ENCODE measurements at places on chromosomes 13 and 19.

DNA sequence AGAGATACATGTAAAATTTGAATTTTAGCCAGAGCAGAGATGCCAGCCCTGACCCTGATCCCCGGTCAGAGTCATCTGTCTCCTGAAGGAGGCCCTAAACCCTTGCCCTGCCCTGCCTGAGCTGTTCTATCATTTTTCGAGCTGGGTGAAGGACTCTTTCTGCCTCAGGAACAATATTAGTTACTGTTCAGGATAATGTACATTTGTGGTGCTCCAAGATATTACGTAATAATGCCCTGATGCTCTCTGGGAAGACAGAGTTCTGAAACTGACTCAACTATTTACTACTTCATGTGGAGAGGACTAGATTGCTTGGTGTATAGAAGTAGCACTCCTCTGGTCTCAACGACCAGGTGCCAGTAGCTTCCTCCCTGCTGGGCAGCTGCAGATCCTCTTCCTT is 37.9 kb upstream of the UBL3 start:
- no peak for DNase-seq

- DNase-seq = no peak
These were observed 8.1 kb downstream of the URAD start for GRCh38 chr13:27980280-27980998.

GRCh38 chr19:46131485-46132143 is 7.1 kb upstream of the IGFL3 start:
- DNase-seq = no peak

DNA sequence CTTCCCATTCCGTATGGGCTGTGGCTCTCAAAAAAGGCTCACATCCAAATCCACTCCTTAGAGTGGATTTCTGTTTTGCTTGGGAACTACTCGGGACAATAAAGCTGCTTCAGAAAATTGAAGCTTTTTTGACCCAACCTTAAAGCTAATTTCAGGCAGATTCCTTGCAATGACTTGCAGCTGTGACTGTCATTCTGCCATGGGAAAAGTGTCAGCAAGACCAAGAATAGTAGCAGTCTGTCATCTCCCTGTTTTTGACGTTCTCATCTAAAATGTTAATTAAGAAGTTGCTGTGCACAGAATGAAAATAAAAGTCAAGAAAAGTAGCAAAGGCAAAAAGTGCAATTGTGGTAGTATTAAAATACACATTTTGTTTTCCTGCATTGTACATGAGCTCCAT is 304.7 kb downstream of the COG6 start:
- DNase-seq = no peak

DNA sequence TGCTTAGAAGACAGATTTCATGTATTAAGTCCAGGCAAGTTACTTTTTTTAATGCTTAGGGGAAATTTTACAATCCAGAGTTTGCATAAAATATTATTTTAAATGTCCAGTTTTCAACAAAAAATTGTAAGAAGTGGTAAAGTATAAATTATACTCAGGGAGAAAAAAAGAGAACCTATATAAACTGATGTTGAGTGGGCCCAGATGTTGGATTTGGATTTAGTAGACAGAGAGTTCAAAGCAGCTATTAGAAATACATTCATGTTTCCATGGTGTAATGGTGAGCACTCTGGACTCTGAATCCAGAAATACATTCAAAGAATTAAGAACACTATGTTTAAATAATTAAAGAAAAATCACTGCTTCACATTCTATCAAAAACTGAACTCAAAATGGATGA is 349.9 kb upstream of the ZNF507 start:
- DNase-seq = no peak
